Renal pelvis (tissue), 12 donors: ENCODE measurements at places on chromosomes 3 and 15. TPM values are rescaled to one million over a fixed set of nuclear protein-coding genes. Genes with fewer than 3 reads are reported as not detected.

The FANCD2OS gene
- not detected for polyA plus RNA-seq

The TEX55 gene
- not detected for polyA plus RNA-seq

The CCDC80 gene
- polyA plus RNA-seq = 97.8 TPM

The LYZL4 gene
- polyA plus RNA-seq = not detected

The RHCG gene
- 2.0 TPM for polyA plus RNA-seq

The SMAD6 gene
- polyA plus RNA-seq = 46.2 TPM

The SRGAP3 gene
- polyA plus RNA-seq = 22.8 TPM

The SPATA12 gene
- polyA plus RNA-seq = 0.17 TPM

The CCR5 gene
- polyA plus RNA-seq = 0.41 TPM

The INO80 gene
- 23.1 TPM for polyA plus RNA-seq

The PLA1A gene
- polyA plus RNA-seq = 8.4 TPM

- no peak for DNase-seq
Measured at GRCh38 chr3:193757457-193757856, 164.4 kb downstream of the OPA1 start.

GRCh38 chr3:40037582-40037981 is 228.2 kb downstream of the MYRIP start:
- DNase-seq = no peak

GRCh38 chr15:90038632-90039095 is 37.5 kb downstream of the ZNF710 start:
- no peak for DNase-seq

DNA sequence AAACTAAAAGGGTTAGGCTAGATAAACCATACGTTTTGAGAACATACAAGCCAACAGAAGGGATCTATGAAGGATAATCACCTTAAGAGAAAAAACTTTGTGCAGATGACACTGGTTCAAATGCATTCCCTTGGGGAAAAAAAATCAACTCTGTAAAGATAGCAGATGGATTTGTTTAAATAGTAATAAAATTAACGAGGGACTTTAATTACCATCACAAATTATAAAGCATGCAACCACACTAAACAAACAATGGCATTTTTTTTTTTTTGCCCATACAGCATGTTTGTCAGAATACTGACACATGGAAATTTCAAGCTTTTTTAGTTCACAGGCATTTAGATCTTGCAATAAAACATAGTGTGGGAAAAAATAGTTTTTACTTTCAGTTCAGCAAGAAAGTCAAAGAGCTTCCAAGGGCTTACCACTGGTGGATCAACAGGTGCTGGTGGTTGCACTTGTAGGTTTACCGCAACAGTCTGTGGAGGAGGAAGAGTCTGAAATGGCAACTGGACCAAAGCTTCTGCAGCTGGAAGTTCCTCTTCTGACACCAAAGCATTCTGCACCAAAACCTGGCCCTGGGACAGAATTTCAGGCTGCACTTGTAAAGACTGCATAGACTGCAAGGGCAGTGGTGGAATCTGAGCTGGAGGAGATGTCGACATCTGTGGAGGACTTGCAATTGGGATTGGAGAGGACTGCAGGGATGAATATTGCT is 53.1 kb downstream of the PHC3 start:
- no peak for DNase-seq

- DNase-seq = no peak
Measured at GRCh38 chr3:186375443-186375842, 13.4 kb upstream of the DGKG start.

GRCh38 chr3:196990601-196991007 is 22.0 kb upstream of the PIGZ start:
- no peak for DNase-seq

DNA sequence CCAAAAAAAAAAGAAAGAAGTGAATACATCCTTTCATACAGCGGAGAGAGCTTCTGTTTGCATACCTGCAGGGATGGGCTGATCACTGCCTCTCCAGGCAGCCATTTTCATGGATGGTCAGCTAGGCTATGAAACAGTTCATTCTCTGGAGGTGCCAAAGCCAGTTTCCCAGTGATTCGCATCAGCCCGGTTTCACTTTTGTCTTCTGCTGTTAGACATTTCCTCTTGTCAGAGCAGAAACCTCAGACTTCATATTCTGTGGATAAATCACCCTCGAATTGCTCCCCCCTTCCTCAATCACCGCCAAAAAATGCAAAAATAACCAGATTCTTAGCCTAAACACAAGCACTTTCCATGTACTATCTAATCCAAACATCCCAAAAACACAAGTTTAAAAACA is 225.6 kb downstream of the ADAMTS9 start:
- DNase-seq = no peak

DNA sequence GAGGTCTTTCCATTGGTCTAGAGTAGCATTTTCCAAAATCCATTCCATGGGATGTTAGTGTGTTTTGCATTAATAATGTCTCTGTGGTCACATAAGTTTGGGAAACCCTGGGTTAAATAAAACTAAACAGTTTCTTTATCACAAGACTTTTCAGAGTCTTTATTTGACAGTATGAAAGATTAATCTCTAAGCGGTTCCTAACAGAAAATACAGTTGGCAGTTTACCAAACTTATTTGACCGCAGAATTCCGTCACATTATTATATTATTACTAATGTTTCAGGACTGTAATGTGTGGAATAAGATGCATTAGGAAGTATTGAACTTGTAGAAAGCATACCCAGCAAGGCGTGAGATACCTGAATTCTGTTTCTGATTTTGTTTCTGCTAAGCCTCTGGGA is 71.5 kb upstream of the ADAMTSL3 start:
- DNase-seq = no peak

GRCh38 chr3:190825386-190826016 is 37.0 kb downstream of the GMNC start:
- DNase-seq = no peak

DNA sequence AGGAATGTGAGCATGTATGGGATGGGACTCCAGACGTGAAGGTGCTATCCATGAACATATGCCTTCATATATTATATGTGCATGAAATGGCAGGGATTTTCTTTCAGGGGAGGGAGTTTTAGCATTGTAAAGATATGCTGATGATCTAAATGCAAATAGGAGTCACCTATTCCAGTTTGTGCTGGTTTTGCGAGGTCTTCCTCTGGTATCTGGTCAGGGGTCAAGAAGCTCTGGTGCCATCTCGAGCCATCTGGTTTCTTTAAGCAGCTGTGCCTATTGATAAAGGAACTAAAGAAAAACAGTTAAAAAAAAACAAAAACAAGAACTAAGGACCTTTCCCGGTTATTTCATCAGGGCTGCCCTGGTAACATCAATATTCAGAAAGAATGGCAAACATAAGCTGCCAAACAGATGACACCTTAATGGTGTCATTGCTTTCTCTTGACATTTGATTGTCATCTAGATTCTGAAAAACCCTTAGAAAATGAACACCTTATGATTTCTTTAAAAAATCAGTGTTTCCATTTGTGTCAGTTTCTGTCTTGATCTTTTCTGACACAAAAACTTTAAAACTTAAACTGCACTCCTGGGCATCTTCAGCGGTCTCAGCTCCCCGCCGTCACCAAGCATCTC is 22.7 kb downstream of the APH1B start:
- DNase-seq = no peak

GRCh38 chr3:160140756-160141155 is 84.5 kb upstream of the C3orf80 start:
- DNase-seq = no peak

- peak; percentile 73 for DNase-seq
Measured at GRCh38 chr3:2099028-2099671, 484 bp downstream of the CNTN4 start.

DNA sequence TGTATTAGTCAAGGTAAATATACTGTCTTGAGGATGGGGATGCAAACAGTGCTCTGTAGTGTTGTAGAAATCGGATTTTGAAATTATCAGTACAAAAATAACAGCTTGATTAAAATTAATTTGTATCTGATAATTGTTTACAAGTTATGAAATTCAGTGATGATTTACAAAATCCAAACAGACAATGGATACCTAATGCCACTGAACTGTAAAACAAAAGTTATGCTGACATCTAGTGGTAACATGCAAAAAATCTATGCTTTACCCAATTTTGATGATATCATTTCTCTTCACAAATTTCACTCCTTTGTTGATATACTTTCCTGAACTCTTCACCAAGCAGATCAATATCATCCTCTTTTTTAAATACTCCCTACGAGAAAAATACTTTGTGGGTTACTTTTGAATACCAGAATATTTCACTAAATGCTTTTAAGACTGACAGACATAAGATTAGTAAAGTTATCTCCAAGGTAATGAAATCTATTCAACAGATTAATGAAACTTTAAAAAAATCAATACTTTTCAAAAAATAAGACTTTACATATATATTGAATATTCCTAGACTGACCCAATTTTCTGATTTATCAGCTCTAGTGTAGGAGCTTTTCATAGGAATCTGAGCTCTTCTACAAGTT is 36.0 kb downstream of the MNS1 start:
- peak; percentile 10 for DNase-seq

- no peak for DNase-seq
Measured at GRCh38 chr15:93189561-93189960, 100.5 kb upstream of the RGMA start.

- no peak for DNase-seq
Measured at GRCh38 chr3:14640157-14640562, 11.4 kb upstream of the CCDC174 start.

DNA sequence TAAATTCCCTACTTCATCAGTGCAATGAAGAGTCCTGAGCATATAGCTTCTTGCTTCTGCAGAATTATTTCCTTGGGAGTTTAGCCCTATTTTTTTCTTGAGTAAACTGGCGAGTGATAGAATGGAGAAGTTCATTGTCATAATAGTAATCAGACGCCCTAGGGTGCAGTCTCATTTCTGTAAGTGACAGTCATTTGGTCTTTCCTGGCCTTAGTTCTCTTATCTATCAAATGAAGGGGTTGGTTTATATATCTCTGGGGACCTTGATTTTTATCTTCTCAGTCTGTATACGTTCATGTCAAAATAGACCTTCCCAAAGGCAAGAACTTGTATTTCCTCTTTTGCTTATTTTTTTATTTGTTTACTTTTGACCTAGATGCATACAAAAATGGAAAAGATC is 9.9 kb upstream of the ALPK3 start:
- no peak for DNase-seq

DNA sequence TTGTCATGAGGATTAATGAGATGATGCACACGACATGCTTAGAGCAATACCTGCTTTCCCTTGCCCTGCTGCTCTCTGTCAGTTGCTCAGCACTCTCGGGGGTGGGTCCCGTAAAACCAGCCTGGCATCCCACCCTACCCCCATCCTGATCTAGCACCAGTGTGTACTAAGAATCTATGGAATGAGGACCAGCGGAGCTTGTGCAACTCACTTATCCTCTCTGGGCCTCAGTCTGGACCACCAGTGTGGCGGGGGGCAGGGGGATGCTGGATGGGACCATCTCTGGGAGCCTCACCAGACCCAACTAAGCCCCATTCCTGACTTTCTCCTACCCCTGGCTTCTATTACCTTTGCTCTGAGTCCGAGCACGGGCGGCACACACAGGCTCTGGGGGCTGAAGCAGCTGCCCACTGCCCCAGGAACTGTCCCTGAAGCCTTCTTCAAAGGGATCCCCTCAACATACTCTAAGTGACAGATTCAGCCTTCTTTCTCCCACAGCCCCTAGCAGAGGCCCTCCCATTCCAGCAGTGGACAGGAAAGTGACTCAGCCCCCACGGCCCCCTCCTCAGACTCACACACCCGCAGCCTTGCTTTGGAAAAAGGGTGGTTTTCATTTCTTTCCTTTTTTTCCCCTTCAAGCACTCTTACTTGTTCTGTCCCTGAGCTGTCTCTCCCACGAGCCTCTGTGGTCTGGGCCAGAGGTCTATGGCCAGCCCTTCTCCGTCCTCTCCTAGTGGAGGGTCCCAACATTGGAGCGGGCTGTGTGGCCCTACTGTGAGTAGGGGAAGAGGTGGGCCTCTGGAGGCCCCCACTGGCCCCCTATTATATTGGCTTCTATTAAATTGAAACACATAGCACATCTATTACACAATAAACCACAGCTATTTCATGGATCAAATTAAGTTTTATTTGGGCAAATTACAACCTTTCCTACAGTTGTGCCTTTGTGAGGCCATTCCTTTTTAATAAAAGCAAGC is 100.3 kb downstream of the SMAD6 start:
- no peak for DNase-seq

DNA sequence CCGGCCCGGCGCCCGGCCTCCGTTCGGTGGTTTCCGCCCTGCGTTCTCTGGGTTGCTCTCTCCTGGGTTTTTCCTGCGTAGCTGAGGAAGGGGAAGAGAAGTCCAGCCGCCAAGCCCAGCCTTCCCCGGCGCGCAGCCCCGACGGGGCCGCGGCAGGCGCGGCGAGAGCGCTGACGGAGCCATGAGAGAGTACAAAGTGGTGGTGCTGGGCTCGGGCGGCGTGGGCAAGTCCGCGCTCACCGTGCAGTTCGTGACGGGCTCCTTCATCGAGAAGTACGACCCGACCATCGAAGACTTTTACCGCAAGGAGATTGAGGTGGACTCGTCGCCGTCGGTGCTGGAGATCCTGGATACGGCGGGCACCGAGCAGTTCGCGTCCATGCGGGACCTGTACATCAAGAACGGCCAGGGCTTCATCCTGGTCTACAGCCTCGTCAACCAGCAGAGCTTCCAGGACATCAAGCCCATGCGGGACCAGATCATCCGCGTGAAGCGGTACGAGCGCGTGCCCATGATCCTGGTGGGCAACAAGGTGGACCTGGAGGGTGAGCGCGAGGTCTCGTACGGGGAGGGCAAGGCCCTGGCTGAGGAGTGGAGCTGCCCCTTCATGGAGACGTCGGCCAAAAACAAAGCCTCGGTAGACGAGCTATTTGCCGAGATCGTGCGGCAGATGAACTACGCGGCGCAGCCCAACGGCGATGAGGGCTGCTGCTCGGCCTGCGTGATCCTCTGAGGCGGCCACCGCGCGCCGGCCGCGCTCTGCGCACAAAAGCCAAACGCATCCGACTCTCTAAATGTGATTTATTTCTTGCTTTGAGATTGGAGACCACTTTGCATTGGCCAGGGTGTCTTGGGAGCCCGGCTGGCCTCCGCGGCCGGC is 727 bp downstream of the RAP2B start:
- peak; percentile 40 for DNase-seq

- no peak for DNase-seq
Measured at GRCh38 chr3:195761123-195761566, 40.4 kb downstream of the MUC20 start.

- no peak for DNase-seq
Measured at GRCh38 chr15:44102675-44103254, 92.3 kb downstream of the FRMD5 start.

DNA sequence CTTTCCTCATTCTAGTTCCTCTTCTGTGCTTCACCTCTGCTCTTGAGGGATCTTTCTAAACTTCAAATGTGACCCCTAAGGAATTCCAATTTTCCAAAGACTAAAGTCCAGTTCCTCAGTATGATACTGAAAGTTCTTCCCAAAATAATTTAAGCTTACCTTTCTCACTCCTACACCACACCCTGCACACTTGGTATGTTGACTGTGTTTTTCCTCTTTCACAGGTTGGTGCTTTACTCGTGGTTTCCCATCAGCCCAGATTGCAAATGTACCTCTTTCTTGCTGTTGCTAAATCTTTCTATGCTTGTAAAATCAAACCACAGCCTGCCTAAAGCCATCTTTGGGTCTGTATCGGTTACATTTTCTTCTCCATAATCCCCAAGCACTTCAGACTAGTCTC is 30.5 kb upstream of the CLDN16 start:
- DNase-seq = no peak
